NCI-H526 treated with DMSO at 0.1 percent for 48 hours (cell line): ENCODE measurements at places on chromosomes 13 and 19.

DNA sequence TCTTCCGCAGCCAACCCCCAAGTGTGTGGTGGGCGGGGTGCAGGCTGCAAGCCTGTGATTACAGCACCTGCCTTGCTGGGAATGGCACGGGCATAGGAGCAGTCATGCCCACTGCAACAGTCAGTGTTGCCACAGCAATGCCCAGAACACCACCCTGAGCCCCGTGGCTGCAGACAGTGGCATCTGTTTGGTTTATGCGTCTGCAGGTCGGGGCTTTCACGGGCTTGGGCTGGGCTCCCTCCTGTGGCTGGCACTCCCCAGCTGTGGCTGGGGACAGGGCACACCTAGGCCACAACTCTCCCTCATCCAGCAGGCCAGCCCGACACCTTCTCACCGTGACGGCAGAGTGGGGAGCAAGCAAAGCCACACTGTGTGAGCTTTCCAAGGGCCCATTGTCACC lies 115.3 kb upstream of the C1QTNF9B start:
- no peak for DNase-seq

- peak; percentile 50 for DNase-seq
Observed at GRCh38 chr13:84821261-84821660, 939.0 kb upstream of the SLITRK1 start.

DNA sequence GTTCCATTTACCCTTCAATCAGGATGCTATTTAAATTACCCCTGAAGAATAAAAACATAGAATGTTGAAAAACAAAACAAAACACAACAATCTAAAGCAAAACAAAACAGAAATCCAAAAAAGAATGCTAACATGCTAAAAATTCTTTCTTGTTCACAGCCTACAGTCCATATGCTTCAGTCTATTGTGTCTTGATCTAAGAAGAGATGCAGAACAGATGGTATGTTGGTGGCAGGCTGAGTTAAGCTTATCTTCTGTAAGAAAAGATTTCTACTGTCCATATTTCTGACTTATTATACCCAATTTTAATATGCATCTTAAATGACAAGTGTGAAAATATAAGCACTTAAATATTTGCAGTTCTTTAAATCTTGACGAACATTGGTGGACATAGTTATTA lies 356.1 kb upstream of the SLITRK1 start:
- DNase-seq: no peak

DNA sequence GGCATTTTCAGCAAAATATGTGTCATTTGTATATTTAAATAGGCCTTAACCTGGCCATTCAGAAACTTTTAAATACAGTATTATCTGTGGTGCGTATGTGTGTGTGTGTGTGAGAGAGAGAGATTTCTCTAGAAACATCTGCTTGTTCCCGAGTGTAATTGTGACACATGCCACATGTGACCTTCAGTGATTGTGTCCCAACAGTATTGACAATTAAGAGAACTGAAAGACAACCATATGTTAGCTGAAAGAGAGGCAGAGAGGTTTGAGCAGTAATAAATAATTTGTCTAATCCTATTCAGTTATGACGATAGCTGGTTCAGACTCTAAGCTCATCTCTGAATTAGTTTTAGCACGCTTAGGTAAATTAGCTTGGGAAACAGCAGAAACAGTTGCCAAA lies 1503.1 kb downstream of the PCDH9 start:
- DNase-seq: no peak

DNA sequence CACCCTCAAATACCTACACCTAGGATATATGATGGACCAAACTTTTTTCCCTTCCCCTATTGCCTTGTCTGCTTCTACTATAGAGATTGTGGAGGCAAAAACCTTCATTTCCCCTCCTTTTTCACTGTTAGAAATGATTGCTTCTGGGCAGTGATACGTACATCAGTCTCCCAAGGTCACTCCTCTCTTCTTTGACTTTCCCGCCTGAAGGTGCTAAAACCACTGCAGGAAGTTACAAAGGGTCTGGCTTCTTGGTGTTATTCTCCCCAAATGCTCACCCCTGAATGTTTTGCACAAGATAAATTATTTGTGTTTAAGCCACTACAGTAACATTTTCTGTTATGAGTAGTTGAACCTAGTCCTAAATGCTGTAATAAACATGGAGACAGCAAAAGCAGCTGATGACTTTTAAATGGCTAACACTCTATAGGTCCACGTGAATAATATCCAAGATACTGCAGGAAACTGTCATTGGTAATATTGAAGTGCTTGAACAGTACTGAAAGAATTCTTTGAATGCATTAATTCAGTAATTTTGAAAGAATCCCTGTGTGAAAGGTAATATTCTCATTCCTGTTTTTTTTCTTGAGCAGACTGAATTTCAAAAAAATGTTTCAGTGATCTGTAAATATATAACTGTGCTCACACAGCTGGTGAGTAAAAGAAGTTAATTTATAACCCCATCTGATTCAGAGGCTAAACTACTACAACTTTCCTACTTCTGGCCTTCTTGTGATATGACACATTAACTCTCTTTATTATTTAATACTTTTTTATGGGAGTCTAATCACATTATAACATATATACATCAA lies 865.1 kb downstream of the EFNB2 start:
- DNase-seq: no peak

DNA sequence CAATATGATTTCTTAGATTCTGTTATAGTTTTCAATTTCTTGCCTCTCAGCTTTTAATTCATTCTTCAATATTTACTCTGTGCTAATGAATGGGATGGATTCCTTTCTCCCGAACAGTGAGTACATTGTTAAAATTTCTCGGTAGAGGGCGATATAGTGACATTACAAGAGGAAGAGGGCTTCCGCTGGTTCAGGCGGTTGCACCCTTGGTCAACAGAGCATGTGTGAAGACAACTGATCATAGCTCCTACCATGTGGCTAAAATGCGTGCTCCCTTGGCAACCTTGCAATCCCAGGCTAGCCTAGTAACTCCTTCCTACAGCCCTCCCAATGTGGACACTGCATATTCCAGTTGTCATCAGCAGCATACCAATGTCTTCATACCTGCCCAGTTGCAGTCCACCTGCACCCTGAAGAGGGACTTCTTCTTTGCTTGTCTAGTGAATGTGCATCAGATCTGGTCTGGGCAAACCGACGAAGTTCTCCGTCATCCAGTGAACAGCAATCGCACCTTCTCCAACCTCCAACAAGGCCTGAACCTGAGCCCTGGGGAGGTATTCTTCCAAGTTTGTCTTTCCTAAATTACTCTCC lies 653.0 kb upstream of the GPC6 start:
- DNase-seq: peak; percentile 69

DNA sequence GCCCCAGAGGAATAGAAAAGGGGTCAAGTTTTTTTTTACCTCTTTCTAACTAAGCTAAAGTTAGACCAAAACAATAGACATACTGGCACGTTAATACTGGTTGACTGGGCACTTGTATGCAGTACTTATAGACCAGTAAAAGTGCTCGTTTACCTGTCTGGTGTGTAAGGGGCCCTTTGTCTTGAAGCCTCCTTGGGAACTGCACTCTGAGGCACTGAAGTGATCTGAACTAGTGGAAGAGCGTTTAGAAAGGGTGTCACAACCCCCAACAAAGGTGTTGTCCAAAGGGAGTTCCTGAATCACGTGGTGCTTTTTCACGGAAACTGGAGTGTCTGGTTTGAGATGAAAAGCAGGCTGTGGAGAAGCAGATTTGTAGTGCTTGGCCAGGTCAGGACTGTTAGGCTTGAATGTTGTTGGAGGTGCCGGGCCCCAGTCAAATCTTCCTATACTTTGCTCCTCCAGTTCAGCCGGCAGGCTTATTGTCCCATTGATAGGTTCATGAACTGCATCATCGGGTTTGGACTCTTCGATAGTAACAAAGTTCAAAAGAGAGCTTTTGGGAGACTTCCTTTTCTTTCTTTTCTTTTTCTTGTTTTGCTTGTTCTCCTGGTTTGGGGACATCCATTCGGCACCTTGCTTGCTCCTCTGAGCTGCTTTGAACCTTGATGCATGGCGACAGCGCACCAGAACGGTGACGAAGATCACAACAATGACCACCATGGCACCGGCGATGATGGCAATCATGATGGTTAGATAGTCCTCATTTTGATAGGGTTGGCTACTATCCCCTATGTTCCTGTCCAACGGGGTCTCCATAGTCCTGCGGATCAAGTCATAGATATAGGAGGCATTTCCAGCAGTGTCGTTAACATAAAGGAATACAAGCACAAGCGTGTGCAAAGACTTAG lies 4.6 kb downstream of the PCDH9 start:
- no peak for DNase-seq

- peak; percentile 50 for DNase-seq
Observed at GRCh38 chr19:44951179-44952159, 3.7 kb upstream of the CLPTM1 start.

DNA sequence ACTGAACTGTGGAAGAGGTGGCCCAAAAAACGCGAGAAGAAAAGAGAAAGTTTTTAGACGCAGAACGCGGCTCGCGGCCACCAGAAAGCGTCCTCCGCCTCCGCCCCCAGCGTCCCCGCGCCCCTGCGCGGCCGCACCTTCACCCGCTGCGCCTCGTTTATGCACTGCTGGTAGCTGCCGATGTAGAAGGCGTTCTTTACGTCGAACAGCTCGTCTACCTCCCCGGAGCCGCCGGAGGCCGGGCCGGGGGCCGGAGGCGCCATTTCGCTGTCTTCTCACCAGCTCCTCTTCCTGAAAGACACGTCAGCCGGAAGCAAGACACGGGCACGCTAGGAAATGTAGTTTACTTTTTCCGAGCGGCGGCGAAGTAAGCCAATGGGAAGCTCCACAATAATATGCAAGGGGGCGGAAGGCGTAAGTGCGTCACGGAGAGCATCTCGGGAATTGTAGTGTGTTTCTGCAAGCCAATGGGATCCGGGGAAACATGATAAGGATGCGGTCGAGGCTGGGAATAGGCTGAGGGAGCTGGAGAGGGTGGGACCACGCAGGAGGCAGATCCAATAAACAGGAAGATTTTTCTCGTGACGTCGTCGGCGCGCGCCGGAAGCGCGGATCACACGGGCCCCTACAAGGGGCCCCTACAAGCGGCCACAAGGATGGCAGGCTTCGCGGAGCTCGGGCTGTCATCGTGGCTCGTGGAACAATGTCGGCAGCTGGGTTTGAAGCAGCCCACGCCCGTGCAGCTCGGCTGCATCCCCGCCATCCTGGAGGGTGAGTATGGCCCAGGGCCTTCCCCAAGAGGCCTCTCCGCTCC lies at the start of the genes COPE and DDX49:
TSS of gene COPE (minus strand) at position 302 of the 814 bp plus-strand sequence. CDS start at position 263, 39 bp downstream.
TSS of gene DDX49 (plus strand) at position 630 of the 814 bp plus-strand sequence. CDS start at position 657, 27 bp downstream.
- DNase-seq: peak; percentile 98

DNA sequence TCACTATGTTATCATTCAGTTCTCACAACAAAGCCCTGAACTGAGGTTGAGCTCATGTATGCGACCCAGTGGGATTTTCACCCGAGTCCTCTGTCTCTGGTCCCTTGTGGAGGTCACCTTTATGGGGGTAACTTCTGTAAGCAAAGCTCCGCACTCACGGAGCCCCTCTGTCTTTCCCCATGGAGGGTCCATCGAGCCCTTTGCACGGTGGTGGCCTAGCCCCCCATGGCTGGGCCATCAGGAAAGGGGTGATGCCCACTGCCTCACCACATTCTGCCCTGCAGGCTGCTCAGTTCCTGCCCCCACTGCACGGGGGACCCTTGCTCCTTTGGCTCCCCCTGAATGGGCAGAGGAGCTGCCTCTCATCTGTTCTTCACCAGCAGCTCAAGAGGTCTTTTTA lies 39.6 kb downstream of the CHST8 start:
- no peak for DNase-seq

GRCh38 chr19:42249149-42249750 lies 5.7 kb downstream of the ERF start:
- no peak for DNase-seq

- no peak for DNase-seq
Observed at GRCh38 chr13:74026753-74027152, 107.5 kb downstream of the KLF12 start.

DNA sequence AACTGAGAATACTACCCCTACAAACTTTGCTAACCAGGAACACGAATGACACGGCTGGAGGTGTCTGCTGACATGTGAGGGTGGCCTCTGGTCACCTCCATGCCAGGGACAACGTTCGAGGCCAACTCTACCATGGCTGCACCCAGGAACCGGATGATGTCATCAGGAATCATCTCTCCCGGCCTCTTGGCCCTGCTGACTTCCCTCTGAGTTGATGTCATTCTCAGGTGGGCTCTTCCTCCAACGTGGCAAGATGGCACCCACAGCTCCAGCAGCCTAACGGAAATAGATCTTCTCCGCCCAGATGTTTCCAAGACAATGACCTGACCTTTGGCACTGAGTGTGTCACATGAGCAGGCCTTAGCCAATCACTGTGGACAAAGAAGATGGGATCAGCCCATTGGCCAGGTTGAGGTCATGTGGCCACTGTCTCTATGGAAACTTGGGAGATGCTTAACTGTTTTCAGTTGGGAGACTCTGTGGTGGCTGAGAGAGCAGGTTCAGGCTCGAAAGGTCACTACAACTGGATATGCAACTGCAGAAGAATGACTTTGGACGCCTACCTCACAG lies 15.0 kb downstream of the MBD3L2B start:
- no peak for DNase-seq

- DNase-seq: peak; percentile 28
Observed at GRCh38 chr13:50531917-50532899, 311.3 kb downstream of the DLEU7 start.

DNA sequence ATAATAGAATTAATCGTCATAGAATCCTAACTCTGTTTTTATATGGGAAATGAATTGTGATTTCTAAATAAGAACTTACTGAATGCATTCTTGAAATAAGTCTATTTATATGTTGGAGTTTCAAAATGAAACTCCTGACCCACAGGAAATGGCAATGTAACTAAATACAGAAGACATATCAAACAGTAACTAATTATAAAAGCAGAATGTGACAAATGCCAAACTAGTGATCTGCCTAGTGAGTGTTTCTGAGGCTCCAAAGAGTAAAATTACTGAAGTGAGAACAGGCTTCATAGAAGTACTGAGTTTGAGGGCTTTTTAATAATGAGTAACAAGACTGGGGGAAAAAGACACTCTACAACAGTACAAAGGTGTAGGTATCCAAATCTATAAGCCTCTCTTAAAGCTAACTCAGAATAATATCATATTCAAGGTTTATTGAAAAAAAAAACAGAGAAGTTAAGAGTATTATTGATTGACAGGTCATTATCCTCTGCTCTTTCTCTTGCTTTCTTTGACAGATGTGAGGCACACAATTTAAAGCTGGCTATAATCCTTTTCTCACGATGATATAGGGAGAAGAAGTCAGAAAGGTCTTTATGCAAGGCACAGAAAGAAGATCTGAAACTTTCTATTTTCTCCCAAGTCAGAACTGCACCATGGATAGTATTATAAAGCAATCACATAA lies 17.4 kb upstream of the ATXN8OS start:
- no peak for DNase-seq

DNA sequence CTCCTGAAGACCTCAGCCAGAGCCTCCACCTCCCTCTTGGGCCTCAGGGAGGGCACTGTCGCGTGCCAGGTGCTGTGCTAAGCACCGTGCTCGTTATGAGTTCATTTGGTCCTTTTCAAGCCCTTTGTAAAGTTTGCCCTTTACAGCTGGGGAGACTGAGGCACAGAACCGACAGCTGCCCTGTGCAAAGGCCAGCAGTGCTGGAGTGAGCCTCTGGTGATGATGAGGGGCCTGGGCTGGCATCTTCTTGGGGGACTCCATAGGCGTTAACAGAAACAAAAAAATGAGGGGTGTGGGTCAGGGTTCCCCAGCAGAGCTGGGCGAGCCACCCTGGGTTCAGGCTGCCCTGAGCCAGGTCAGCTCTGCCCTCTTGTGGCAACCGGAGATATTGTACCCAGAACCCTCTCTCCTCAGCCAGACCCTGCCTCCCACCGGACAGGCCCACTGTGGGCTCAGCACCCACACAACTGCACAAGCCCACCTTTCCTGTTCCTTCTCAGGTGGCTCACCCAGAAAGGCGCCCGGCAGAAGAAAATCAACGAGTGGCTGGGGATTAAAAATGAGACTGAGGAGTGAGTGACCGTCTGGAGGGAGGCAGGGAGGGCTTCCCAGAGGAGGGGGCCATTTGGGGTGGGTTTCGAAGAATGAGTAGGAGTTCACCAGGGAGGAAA lies 5.5 kb upstream of the IFI30 start:
- DNase-seq: no peak
